ENCODE measurements at places on chromosomes 13 and 19.
A peak's percentile ranks its signal among the peaks of the same experiment; 100 is the strongest.

- DNase-seq, result no peak
Observed at GRCh38 chr19:46502891-46503290, 7.2 kb upstream of the PNMA8B start.

- DNase-seq, result no peak
Observed at GRCh38 chr13:73283636-73284035, 224.8 kb downstream of the KLF5 start.

- no peak for DNase-seq
Observed at GRCh38 chr13:21475115-21475514, 16.0 kb upstream of the ZDHHC20 start.

GRCh38 chr13:39929583-39929982 is 274.1 kb downstream of the COG6 start:
- DNase-seq, result no peak

GRCh38 chr19:46861691-46862502 is 1.1 kb downstream of the ARHGAP35 start:
- DNase-seq, result no peak

DNA sequence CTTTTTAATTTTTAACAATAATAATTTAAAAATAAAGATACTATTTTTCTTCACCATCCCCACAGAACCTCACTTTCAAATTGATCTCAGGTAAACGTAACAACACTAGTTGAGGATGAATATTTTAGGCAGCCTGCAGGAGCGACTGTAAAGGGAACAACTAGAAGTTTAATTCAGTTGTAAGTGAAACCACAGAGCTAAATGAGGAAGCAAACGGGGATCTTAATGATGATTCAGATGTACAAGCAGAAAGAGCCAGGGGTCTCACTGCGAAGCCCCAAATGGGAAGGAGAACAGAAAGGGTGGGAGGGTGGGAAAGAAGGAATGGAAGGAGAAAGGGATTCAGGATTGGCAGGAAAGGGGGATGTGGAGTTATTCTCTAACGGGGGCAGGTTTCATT is 54.6 kb upstream of the RAP2A start:
- DNase-seq, result no peak

DNA sequence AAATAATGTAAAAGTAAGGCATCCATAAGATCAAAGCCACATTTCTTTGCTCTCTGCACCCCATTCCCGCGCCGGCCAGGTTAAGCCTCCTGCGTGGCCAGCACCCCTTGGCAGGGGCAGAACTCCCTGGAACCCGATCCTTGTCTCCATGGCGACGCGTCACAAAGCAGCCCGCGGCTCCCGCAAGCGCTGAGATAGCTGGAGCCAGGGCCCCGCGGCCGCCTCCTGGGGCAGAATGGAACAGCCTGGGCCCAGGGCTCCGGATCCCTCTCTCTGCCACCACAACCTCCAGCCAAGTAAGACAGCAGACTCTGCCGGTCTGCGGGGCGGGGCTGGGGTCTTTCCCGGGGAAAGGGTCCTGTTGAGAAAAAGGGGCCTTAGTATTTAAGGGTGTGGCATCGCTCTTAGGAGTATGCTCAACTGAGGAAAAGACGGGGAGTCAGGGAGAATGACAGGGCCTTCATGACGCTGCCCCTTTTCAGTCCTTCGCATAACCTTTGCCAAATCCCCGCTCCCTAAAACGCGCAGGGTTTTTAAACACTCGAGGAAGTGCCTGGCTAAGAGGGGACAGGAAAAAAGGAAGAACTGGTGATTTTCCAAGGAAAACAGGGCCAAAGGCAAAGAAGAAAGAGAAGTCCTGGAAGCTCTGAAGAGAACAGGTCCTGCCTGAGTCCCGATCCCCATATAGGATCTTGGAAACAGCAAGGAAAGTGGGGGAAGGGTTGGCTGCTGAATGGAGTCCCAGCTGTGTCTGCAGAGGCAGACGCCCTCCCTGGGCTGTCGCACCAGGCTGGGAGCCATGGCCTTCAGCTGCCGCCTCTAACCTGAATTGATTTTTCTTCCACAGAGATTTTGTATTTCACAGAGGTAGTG is at the start of gene TEX26:
TEX26 (plus strand) TSS at position 176 of the 873 bp plus-strand sequence; CDS start at position 236, 60 bp downstream.
- DNase-seq, result no peak

GRCh38 chr19:44757735-44758505 is 9.4 kb downstream of the BCL3 start:
- DNase-seq, result no peak

GRCh38 chr13:50643060-50643459 is 200.4 kb downstream of the DLEU7 start:
- no peak for DNase-seq

- DNase-seq, result no peak
Observed at GRCh38 chr19:44346556-44346955, 9.9 kb downstream of the ZNF112 start.

DNA sequence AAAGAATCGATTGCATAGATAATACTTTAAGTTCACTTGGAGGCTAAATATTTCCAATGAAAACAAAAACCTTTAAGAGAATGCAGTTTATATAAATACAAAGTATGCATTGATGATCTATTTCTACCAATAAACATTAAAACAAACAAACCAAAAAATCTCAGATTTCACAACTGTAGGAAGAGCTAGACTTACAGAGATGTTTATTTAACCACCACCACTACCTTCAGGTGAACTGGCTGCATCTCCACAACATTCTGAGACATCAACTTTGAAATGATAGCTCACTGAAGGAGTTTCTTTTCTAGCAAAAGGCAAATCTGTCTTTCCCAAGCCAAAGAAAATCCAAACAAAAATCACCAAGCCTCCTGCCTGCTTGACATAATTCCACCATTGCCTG is 44.2 kb downstream of the FOXO1 start:
- no peak for DNase-seq

- DNase-seq, result no peak
Observed at GRCh38 chr13:98570929-98571372, 6.0 kb downstream of the STK24 start.

DNA sequence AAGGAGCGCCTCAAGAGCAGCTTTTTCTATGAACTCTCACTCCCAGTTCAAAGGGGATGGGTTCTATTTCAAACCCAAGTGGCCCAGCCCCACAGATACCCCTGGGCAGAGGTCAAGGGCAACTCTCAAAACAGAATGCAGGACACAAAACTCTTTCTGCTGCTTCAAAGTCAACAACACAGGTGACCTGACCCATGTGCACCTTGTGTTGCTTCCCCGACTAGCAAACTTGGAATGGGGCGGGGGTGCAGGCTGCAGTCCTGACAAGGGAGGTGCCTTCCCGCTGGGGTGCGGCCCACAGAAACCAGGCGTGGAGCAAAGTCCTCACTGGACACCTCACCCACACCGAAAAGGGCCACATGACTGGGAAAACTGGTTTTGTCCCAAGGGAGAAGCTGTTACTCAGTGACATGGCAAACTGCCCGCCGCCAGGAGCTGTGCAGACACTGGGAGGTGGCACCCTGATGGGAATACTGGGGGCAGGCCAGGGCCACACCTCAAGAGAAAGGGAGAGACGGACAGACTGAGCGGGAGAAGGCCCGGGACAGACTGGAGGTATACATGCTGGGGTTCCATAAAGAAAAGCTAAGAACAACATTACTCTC is 17.4 kb downstream of the ZC3H4 start:
- peak; percentile 45 for DNase-seq

DNA sequence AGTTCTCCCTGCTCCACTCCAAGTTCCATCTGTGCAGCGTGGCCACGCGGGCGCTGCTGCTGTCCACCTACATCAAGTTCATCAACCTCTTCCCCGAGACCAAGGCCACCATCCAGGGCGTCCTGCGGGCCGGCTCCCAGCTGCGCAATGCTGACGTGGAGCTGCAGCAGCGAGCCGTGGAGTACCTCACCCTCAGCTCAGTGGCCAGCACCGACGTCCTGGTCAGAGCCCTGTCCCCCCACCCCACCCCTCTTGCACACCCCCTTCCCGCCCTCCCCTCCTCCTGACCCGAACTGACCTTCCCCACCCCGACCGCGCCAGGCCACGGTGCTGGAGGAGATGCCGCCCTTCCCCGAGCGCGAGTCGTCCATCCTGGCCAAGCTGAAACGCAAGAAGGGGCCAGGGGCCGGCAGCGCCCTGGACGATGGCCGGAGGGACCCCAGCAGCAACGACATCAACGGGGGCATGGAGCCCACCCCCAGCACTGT is 11.6 kb downstream of the FUZ start:
- no peak for DNase-seq

GRCh38 chr13:24627090-24627714 is 53.0 kb upstream of the ATP12A start:
- DNase-seq, result no peak

DNA sequence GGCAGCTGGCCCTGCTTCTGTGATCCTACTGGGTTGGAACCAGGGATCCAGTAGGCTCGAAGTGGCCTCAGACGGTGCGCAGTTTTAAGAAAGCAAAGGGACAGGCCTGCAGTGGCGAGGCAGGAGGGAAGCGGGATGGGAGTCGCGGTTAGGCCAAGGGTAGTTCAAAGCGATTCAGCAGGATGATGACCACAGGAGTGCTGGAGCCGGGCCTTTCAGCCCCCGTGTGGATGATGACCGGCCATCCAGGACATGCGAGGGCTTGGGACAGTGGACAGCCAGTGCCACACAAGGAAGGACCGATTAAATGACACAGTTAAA is 854 bp downstream of the RNASEH2B start:
- DNase-seq, result peak; percentile 1

GRCh38 chr13:34207872-34208271 is 389.9 kb downstream of the RFC3 start:
- no peak for DNase-seq

- DNase-seq, result no peak
Observed at GRCh38 chr19:44642377-44642776, 1.3 kb upstream of the PVR start.

GRCh38 chr13:114053026-114053425 is 79.2 kb upstream of the C13orf46 start:
- DNase-seq, result no peak

- no peak for DNase-seq
Observed at GRCh38 chr19:48239582-48240141, 16.1 kb downstream of the CARD8 start.

GRCh38 chr13:95360464-95361097 is 59.3 kb upstream of the ABCC4 start:
- DNase-seq, result no peak

GRCh38 chr13:77386880-77387606 is 60.1 kb upstream of the MYCBP2 start:
- DNase-seq, result no peak

DNA sequence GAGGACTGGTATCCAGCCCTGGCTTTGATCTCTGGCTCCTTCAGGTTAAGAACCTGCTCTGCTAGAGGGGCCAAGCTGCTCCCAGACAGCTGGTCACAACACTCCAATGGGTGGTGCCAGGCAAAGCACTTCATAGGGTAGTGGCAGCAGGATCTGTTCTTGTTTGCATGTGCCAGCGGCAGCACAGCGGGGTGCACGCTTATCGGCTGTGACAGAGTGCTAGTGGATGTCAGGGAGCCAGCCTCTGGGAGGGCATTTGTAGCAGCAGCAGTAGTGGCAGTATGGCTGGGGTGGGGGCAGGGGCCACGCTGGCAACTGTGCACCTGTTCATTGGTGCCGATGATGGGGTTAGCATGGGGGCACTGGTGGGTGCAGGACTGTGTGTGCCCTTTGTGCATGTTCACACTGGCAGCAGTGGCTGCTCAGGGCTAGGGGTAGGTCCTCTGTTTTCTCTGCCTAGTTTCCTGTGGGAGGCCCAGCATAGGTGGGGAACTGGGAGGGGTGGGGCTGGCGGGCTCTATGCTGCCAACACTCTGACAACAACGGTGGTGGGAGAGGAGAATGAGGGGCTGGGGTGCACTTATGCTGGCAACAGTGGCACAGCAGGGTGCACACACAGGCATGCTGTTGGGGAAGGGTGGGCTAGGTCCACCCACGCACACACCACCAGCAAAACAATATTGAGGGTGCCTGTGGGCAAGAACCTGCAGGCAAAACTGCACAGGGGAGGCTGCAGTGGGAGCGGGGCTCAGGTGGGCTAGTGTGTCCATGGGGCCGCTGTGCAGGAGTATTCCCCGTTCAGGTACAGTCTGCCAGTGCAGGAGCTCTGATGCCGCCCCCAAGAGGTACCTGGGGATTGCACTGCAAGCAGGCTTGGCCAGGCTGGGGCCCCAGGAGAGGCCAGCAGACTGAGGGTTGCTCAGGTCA is 19.3 kb downstream of the AP1M1 start:
- no peak for DNase-seq

DNA sequence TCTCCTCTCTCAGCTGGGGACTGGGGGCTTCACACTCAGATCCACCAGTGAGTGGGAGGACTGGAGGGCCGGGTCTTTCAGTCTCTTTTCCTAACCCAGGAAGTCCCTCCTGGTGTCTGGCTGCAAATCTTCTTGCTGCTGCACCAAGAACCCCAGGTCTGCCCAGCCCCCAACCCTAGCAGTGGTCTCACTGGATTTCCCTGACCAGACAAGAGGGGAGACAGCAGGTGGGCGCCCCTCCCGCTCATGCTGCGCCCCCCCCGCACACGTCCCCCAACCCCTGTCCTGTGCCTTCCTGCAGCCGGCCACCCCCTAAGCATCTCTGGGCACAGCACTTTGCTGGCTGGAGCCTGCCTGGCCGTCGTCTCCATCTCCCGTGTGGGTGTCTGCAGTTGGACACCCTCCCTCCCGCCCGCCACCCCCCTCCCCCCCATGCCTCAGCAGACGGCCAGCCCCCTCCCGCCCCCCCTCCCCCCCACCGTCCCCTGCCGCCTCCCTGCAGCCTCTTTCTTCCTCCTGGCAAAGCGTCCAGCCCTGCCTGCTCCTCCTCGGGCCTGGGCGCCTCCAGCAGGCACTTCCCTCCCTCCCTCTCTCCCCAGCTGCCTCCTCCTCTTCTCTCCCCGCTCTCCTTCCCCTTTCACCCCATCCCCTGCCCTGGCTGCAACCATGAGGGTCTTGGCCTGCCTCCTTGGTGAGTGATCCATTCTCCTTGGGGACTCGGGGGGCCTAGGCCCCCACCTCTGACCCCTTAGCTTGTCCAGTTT is at the start of gene SSC5D:
SSC5D (plus strand) TSS at position 513 of the 764 bp plus-strand sequence; CDS start at position 667, 154 bp downstream.
- DNase-seq, result no peak

DNA sequence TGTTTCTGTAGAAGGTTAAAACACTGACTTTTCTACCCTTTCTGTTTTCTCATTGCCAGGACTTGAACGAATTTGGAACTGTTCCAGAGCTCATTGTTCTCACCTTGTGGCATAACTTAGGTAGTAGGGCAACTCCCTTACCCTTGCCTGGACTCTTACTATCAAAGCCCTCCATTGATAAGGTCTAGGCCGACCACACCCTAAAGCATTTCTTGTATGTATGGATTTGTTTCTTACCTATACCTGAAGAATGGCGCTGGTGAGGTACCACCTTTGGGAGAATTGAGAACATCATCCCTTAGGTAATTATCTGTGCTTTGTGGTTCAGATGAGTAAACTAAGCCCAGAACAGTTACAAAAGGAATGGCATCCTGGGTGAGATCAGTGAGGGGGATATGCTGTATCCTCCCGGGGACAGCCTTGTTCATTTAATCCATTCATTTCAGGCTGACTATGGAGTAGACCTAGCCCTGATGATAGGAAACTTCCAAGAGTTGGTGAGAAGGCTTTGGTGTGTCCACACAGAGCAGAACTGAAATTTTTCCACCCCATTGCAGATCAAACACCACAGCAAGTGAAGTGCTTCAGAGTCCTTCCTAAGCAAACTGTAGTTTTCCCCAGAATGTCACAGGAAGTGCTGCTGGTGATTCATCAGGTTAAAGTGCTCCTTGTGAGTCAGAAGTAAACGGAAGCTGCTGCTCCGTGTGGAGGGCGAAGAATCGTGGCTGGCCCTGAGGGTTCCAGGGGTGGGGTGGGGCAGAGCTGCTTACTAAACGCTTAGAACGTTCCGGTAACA is 113.0 kb downstream of the TEX26 start:
- DNase-seq, result no peak

GRCh38 chr13:79525064-79525857 is 44.3 kb downstream of the NDFIP2 start:
- no peak for DNase-seq

- no peak for DNase-seq
Observed at GRCh38 chr19:39031368-39032062, 834 bp downstream of the FBXO27 start.
